Activated T-cell treated with anti-CD3 and anti-CD28 coated beads for 1 hour (primary cell): ENCODE measurements at places on chromosomes 2 and 18.

DNA sequence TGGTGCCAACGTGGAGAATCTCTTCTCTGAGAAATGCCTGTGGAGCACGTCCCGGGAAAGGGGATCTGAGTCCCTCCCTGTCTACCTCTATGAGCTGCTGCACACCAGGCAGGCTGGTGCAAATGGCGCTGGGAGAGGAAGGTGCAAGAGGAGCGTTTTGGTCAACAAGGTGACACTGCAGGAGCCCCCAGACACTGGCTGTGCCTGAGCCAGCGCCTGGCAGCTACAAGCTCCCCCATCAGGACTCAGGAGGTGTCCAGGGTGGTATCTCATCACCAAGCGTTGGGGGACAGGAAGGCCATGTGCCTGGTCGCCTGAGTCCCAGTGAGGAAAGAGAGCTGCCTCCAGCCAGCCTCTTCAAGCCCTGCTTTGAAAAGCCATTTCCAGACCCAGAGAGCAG is 173.4 kb downstream of the TNS1 start:
- no peak for DNase-seq

DNA sequence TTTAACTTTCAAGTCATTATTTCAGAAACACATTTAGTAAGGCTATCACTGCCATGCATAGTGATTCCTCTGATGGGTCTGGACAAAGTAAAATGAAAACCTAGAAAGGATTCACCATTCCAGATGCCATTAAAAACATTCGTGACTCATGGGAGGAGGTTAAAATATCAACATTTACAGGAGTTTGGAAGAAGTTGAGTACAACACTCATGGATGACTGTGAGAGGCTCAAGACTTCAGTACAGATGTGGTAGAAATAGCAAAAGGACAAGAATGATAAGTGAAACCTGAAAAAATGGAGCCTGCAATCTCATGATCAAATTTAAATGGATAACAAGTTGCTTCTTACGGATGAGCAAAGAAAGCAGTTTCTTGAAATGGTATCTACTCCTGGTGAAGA is 5.8 kb upstream of the TWSG1 start:
- no peak for DNase-seq

DNA sequence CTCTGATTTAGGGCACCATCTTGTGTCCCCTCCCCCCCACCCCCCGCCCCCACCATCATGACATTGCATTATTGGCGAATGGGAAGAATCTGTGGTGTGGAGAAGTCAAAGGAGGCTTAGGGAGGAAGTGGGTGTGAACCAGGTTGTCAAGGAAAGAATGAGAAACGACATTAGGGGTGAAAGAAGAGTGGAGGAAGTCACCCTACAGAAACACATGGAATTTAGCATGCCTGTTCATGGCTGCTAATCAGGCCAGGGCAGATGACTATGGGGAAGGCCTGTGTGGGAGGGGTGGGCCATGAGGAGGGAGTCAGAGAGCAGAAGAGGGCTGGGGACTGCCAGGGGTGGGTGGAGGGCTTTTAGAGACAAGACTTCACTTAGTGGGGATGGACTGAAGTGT is 81.6 kb downstream of the AOX1 start:
- no peak for DNase-seq

DNA sequence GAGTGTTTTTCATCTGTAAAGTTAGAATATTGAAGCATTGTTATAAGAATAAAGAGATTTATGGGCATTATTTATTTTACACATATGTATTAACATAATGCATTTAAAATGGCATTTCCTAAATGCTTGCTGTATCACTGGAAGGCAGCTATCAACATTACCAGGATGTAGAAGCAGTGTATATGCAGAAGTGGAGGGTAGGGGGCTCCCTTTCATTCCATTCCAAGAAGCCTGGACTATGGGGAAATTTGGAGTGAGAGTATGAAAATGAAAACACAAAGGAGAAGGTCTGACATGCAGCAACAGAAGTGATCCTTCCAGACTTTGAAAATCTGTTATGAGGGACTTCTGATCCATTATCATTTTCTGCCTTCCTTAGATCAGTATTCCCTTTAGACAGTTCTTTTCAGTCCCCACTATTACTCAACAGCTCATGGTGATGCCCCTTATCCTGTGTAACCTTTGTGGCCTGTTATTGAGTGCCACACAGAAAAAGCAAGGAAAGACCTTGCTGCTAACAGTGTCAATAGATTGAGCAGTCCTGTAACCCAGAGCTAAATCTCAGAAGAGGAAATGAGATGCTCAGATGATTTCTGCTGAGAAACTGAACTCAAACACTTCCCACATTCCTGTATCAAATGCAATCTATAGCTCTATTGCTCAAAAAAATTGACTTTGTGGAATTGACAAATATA is 216.6 kb downstream of the HNMT start:
- DNase-seq, result no peak

DNA sequence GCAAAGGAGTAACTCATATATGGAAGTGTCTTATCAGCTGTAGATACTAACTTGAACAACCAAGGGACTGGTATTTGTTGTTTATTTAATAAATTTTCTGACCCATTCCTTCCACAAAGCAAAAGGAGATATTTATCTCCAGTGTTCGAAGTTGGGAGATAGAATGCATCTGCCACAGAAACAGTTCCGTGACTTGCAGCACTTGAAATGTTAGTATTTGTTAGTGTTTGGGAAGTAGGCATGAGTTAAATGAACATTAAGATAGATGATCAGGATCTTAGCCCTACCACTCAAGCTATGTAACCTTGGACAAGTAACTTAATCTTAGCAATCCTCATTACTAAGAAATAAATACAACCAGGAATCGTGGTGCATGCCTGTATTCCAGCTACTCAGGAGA is 12.1 kb upstream of the SULT1C4 start:
- DNase-seq, result no peak

GRCh38 chr2:43340066-43340465 is 113.7 kb upstream of the ZFP36L2 start:
- DNase-seq, result no peak

GRCh38 chr2:210442457-210442856 is 34.1 kb downstream of the LANCL1 start:
- no peak for DNase-seq

DNA sequence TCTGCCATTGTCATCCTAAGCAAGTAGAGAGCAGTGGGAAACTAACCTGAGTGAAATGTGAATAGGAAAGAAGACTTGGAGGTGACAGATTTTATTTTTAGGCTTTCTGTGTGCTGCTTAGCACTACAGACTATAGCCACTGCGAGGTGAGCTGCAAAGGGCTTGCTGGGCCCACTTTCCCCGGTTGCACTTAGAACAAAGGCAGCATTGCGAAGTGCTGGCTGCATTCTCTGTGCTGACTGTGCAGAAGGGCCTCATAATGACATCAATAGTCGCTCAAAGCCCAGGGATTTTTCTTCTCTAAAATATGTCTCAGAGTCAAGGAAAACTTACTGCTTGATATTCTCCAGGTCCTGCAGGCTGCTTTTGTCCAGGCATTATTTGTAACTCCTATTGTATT is 592.1 kb downstream of the TDRD15 start:
- DNase-seq, result no peak

GRCh38 chr2:64019975-64020528 is 824 bp upstream of the VPS54 start:
- no peak for DNase-seq

DNA sequence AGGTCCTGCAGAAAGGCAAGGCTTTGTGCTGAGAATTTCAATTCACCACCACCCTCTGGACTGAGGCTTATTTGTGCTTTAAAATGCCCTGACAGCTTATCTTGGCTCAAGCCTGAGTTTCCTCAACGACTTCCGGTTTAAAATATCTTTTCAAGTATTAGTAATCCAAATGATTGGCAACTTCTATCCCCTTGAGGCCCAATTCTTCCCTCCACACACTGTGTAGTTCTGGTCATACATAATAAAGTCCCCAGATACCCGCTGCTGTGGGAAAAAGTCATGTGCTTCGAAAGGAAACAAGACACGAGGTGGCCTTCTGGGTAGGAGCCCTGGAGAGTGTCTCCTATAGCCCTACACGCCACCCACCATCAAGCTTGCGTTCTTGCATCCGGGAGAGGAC is 393.4 kb downstream of the ALK start:
- no peak for DNase-seq

DNA sequence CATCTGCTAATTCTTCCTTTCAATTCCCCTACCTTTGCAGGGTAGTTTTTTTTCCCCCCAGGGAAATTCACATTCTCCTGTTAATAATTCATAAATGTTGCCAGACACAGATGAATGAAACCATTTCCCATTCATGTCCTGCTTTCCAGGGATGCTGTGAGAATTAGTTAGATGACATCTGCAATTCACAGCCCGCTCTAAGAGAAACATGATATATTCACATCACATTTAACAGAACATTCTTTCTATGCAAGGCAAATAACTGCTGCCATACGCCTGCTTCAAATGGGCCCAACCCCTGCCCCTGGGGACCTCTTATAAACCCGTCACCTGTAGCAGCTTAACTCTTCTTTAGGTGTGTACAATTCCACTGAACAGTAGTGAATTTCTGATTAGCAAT is 110.6 kb upstream of the CTAGE1 start:
- no peak for DNase-seq

GRCh38 chr2:40431600-40431955 is 20.3 kb downstream of the SLC8A1 start:
- no peak for DNase-seq

GRCh38 chr2:222465746-222466145 is 41.4 kb downstream of the SGPP2 start:
- DNase-seq, result no peak

- DNase-seq, result no peak
Measured at GRCh38 chr2:133732059-133732458, 163.8 kb upstream of the NCKAP5 start.

DNA sequence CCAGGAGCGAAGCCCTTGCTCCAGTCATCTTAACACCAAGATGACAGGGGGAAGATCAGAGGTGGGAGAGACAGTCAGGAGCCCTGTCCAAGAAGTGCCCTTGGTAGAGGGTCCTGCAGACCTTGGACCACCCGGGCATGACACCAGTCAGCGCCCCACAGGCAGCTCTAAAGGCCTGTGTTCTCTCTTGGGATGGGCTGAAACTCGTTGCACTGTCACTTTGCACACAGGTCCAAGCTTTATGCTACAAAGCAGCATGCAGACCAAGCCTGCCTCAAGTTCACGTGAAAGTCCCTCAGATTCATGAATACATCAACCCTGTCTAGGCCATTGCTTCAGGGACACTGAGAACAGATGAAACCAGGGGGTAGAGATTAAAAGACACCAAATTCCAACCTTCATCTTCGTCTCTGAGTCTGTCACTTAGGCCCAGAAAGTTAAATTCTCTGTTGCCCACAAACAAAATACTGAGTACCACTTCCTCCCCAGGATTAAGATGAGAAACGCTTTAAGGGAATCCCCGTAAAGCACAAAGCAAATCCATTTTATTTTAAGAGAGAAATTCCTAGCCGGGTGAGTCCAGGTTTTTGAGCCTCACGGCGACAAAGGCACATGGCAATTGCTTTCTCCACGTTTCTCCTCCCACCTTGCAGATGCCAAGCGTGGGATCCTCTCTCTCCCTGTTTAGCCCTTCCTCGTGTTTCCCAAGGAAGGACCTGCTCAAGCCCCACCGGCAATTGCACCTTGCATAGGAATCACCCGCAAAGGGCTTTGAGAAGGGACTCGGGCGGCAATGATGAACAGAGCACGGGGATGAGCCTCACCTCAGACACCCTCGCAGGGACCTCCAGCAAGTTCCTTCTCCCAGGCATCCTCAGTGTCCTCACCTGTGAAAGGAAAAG is 75.0 kb upstream of the ID2 start:
- DNase-seq, result no peak

GRCh38 chr2:170022692-170023091 is 155.3 kb upstream of the MYO3B start:
- DNase-seq, result no peak

GRCh38 chr18:25016666-25017065 is 335.3 kb downstream of the ZNF521 start:
- DNase-seq, result no peak

DNA sequence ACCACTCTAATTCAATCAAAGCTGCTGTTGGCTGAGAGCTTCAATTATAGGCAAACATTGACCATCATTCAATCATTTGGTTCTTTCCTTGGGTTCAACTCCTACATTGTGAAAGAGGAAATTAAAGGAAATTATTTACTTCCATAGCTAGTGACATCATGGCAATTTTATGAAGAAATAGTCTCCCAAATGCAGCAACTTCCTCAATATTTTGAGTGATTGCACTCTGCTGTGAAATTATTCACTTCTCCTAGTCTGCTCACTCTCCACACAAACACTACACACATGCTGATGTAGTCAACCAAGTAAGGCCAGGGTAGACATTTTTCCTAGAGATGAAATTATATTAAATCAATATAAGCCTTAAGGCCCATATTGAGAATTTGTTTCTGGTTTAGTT is 86.7 kb upstream of the NCKAP5 start:
- DNase-seq, result no peak

GRCh38 chr18:33831424-33831823 is 253.4 kb downstream of the ASXL3 start:
- DNase-seq, result no peak

DNA sequence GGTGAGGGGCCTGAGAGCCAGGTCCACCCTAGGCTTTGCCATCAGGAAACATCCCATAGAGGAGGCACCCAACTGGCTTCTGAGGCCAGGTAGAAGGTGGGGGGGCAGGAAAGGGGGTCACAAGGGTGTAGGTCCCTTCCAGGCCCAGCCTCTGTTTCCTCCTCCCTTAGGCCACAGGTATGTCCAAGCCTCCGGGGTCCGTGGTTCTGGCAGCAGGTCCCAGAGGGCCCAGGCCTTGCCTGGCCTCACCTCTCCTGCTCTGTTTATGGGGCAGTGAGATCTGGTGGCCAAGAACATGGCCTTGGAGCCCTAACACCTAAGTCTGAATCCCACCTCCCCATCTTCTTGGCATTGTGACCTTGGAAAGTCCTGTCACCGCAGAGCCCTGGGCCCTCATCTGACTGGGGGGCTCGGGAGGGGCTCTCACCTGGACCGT is 21.6 kb upstream of the GPR17 start:
- no peak for DNase-seq

- DNase-seq, result no peak
Measured at GRCh38 chr18:41073372-41073954, 881.6 kb upstream of the PIK3C3 start.

GRCh38 chr2:64442801-64443429 is 11.0 kb upstream of the LGALSL start:
- no peak for DNase-seq

DNA sequence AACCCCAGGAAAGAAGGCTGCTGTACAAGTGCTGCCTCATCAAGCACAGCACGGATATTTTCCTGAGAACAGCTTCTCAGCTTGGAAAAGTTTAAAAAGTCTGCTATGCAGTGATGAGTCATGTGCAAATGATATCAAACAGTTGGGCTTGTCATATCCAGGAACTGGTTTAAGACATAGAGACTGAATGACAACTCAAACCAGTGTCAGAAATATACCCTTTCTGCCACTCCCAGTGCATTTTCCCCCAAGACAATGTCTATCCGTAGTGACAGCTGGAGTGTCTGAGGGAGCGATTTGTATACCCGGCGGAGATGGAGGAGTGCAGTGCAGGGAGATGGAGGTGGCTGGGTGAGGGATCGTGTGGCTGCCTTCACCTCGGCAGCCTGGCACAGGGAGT is 28.2 kb downstream of the SOX11 start:
- no peak for DNase-seq

DNA sequence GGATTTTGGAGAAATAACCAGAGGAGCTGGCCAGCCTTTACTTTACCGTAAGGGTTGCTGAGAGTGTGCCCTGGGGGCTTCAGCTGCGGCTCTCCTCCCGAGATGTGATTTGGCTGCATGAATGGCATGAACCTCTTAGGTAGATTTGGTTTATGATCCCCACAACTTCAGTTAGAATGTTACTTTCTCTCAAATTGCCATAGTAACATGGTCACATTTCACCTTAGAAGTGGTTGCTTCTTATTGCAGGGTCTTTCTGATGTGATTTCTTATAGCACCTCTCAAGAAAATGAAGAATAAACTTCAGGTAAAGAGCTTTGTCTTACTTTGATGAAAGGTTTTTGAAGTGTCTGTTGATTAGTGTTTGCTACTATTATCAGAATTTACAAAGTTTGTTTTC is 5.6 kb downstream of the PLCL1 start:
- DNase-seq, result no peak
